Stimulated activated CD8-positive, alpha-beta memory T cell treated with anti-CD3 and anti-CD28 coated beads, Interleukin-15, amount 100 ng/mL, for 48 hours (primary cell): ENCODE measurements at places on chromosomes 5 and 9.

GRCh38 chr5:150623152-150623877 lies 17.1 kb upstream of the SYNPO start:
- DNase-seq = no peak

DNA sequence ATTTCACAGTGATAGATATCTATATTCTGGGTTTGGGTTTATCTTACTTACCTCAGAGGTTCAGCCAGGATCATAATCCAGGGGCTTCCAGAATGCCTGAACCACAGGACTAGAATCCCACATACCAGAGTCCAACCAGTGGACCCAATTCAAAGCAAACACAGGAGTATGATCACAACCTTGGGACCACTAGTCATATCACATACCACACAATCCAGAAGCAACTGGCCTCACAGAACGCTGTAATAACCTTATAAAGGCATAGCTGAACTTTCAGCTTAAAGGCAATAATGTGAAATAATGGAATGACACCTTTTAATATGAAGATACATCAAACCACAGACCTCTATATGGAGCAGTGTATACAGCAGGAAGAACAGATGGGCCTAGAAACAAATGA lies 25.3 kb downstream of the RAPGEF6 start:
- no peak for DNase-seq

DNA sequence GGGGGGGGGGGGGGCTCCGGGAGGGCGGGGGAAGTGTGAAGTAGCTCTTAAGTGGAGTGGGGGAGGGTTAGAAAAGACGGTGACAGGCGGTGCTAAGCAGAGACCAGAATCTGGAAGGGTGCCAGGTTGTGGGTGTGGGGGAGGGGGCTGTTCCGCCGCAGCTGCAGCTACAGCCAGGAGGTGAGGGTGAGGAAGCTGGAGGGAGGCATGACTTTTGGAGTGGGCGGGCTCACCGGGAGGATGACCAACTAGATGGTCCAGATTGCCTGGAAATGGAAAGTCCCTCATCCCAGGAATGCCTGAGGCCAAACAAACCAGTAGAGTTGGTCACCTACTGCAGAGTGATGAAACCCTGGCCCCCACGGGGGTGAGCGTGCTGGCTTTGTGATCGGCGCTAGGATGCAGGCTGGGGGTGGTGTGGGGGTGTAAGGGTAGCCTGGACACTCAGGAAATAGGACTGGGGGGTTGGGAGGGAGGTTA lies 158.1 kb upstream of the SHB start:
- peak; percentile 42 for DNase-seq

GRCh38 chr9:79977074-79977435 lies 405.3 kb downstream of the TLE4 start:
- no peak for DNase-seq
